Uterus (tissue), 4 donors: ENCODE measurements at places on chromosomes 6 and 20. TPM values are rescaled to one million over a fixed set of nuclear protein-coding genes. Genes with fewer than 3 reads are reported as not detected.

GRCh38 chr6:16324606-16325225 lies 86.3 kb downstream of the GMPR start:
- H3K4me1 ChIP-seq, result peaks cover 8% of the 10 kb centered on the region
- no peak for DNase-seq
- H3K4me3 ChIP-seq, result no peak overlapping the region
- no peak overlapping the region for H3K27ac ChIP-seq

DNA sequence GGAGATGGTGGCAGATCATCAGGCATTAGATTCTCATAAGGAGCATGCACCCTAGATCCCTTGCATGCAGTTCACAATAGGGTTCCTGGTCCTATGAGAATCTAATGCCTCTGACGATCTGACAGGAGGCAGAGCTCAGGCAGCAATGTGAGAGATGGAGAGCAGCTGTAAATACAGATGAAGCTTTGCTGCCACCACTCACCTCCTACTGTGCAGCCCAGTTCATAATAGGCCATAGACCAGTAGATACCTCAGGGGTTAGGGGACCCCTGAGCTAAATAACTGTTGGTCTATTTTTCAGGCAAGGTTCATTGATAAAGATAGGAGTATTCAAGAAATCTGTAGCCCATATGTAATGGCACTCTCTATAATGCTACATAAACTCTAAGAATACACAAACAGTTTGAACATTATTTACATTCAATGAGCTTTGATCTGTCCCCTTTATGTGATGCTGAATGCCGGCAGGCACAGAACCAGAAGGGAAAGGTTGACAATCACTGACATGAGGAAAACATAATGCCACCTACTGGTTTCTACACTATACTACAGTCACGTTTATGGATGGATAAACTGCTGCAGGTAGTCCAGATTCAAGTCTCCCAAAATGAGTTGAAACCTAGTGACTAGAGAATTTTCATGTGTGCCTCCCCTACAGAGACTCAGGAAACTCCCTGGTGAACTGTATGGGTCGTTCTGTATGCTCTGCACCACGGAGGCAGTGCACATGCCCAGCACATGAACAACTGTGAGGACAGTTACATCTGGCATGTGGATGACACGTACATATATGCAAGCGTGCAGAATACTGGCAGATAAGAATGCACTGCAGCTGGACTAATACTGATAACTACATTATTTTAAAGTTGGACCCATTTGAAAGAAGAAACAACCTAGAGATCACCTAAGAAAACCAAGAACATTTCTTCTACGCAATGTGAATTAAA lies 72.0 kb downstream of the DST start:
- H3K27me3 ChIP-seq, result no peaks in the 10 kb centered on the region
- H3K36me3 ChIP-seq, result no peaks in the 10 kb centered on the region
- H3K4me3 ChIP-seq, result no peak overlapping the region
- H3K4me1 ChIP-seq, result no peaks in the 10 kb centered on the region

DNA sequence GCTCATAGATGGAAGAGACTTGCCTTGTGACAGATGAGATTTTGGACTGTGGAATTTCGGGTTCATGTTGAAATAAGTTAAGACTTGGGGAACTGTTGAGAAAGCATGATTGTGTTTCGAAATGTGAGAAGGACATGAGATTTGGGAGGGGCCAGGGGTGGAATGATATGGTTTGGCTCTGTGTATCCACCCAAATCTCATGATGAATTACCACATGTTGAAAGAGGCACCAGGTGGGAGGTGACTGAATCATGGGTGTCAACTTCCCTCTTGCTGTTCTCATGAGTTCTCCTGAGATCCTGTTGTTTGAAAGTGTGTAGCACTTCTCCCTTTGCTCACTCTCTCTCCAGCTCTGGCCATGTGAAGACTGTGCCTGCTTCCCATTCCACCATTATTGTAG lies 17.9 kb downstream of the AHI1 start:
- H3K27ac ChIP-seq, result no peak overlapping the region
- H3K36me3 ChIP-seq, result no peaks in the 10 kb centered on the region
- H3K4me1 ChIP-seq, result no peaks in the 10 kb centered on the region
- no peak overlapping the region for H3K4me3 ChIP-seq

- peak; percentile 32 for DNase-seq
- no peaks in the 10 kb centered on the region for H3K27me3 ChIP-seq
- no peaks in the 10 kb centered on the region for H3K4me1 ChIP-seq
- H3K36me3 ChIP-seq, result no peaks in the 10 kb centered on the region
- H3K27ac ChIP-seq, result peak overlapping the region; percentile 40
These were observed 46.1 kb upstream of the CCN6 start for GRCh38 chr6:112007805-112008204.

- peaks cover 8% of the 10 kb centered on the region for H3K4me1 ChIP-seq
- no peaks in the 10 kb centered on the region for H3K27me3 ChIP-seq
- H3K36me3 ChIP-seq, result no peaks in the 10 kb centered on the region
- H3K27ac ChIP-seq, result peak overlapping the region; percentile 64
These were observed 569.7 kb upstream of the CITED2 start for GRCh38 chr6:139944131-139944530.

DNA sequence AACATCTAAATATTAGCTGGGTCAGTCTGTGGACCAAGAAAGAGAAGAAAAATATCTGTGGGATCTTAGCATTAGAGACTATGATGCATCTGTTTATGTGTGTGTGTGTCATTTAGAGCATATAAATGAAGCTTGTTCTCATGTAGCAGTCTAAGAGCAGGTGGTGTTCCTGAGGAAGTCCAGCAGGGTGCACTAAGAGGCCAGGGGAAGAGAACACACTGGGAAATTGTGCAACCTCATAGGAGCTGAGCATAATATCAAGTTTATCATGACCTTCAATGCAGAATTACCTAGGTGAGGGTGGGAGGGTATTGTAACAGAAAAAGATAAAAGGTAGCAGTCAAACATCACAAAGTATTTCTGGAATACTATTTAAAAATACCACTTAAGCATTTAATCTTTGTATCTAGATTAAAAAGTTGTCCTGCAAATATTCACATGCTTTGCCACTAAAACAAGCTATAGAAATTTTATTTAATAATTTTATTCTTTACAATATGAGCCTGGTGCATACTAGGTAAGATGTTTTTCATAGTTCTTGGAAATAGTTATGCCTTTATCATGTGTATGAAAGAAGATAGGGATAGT lies 80.5 kb downstream of the SMPDL3A start:
- H3K36me3 ChIP-seq, result no peaks in the 10 kb centered on the region
- DNase-seq, result peak; percentile 24
- H3K4me3 ChIP-seq, result no peak overlapping the region
- H3K27ac ChIP-seq, result no peak overlapping the region

DNA sequence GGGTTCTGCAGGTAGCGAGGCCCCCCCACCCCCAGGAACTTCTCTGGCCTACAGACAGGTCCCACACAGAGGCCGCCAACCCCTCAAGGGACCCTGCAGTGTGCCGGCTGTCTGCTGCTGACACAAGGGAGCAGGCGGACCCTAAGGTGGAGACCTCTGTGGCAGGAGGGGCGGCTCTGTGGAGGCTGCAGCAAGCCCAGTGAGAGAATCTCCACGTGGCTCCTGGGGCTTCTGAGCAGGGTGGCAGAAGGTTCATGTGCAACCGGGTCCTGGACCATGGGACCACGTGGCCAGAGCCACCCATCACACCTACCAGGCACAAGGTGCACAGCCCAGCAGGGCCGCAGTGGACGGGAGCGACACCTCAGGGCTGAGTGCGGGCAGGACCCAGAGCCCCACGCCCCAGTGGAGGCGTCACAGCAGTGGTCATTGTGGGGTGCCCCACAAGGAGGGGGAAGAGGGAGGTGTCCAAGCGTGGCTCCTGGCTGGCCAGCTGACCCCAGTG lies 4.3 kb downstream of the ARFRP1 start:
- no peak for DNase-seq
- peaks cover 2% of the 10 kb centered on the region for H3K4me1 ChIP-seq
- H3K27me3 ChIP-seq, result no peaks in the 10 kb centered on the region
- H3K36me3 ChIP-seq, result no peaks in the 10 kb centered on the region
- H3K4me3 ChIP-seq, result no peak overlapping the region

DNA sequence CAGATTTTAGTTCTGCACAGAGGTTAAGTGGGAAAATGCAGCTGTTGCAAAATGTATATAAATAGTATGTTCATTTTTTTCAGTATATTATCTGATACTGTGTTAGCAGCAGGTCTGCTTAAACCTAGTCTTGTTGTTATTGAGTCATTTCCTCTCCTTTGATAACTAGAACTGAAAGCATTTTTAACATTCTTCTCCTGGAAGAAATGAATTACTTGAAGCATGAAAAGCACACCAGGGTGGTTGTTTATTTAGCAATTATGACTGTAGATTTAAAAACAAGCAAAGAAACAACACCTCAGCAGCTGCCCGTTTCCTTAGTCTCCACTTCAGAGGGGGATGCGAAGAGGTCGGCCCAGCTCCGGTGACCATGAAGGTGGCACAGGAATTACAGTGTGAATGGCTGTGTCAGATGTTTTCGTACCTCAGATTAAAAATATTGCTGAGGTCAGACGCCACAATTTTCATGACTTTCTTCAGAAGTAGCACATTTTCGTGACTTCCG lies 53.5 kb downstream of the GOPC start:
- H3K27ac ChIP-seq, result no peak overlapping the region
- H3K27me3 ChIP-seq, result no peaks in the 10 kb centered on the region
- H3K36me3 ChIP-seq, result no peaks in the 10 kb centered on the region
- no peak for DNase-seq
- H3K4me3 ChIP-seq, result no peak overlapping the region

- no peak for DNase-seq
- no peaks in the 10 kb centered on the region for H3K27me3 ChIP-seq
- no peak overlapping the region for H3K27ac ChIP-seq
- no peaks in the 10 kb centered on the region for H3K36me3 ChIP-seq
These were observed 24.3 kb downstream of the GTSF1L start for GRCh38 chr20:43702502-43702901.

Gene ILRUN
- total RNA-seq, result 9.0 TPM

Gene TRERF1
- 3.3 TPM for total RNA-seq

Gene GMPR
- 1.5 TPM for total RNA-seq

Gene RAET1E
- 0.55 TPM for total RNA-seq
